WERI-Rb-1 (cell line): ENCODE measurements at places on chromosomes 12 and 14.

DNA sequence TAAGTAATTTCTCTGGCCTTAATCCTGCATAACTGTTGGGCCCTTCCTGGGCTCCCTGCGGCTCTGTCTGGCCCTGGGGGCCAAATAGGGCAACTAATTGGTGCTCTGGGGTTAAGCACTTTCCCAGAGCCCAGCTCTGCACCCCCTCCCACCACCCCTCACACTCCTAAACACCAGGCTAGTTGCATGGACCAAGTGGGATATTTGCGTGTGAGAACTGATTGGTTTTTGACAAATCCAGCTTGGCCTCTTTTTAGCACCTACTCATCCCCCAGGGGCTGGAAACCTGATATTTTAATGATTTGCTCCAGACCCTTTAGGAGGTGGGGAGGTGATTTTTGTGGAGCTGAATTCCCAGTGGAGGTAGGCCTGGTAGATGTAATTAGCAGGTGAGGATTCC, 91.9 kb downstream of the DICER1 start:
- no peak for DNase-seq

DNA sequence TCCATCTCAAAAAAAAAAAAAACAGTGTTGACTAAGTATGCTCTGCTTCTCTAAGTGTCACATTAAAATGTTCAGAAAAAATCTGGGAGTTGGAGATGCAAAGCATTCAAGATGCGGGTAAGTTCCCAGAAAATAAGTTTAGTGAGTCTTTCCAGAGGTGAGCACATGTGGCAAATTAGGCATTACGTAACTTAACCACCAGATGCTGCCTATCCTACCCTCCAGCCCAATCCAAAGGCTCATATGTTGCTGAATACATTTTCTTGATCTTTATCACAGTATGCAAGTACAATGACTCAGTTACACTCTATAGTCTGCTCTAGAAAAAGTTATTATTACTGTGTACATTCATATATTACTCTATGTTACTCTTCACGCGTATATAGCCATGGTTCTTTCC, 3.6 kb downstream of the SLC2A14 start:
- DNase-seq = no peak

DNA sequence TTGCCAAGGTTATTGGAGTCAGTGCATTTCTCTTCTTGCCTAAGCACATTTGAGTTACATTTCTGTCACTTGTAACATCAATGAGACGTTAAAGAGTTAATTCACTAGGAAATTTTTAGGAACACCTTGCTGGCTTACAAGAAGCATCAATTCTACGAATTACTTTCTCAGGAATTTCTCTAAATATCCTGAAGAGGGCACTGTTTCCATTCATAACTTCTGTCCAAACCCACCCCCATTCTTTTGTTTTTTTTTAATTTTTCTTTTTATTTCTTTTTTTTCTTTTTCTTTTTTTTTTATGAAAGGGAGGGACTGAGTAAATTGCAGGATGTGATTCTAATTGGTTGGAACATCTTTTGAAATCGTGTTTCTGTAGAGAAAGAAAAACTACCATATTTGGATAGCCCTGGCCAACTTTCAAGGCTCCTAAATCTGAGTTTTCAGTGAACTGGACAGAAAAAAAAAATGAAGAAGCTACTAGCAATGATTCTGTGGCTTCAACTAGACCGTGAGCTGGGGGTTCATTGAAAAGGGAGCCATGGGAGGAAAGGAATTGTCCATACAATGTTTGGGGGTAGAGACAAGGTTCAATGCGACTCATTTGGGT, 285.3 kb downstream of the DAD1 start:
- no peak for DNase-seq

DNA sequence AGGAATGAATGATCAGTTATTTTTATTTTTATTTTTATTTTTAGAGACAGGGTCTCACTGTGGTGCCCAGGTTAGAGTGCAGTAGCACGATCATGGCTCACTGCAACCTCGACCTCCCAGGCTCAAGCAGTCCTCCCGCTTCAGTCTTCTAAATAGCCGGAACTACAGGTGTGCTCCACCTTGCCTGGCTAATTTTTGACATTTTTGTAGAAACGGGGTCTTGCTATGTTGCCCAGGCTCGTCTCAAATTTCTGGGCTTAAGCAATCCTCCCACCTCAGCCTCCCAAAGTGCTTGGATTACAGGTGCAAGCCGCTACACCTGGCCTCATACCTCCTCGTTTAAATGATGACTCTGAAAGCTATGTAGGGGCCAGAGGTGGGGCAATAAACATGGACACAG, 706.0 kb downstream of the MED13L start:
- no peak for DNase-seq

GRCh38 chr12:9243999-9244649, 35.9 kb upstream of the PZP start:
- DNase-seq = no peak

DNA sequence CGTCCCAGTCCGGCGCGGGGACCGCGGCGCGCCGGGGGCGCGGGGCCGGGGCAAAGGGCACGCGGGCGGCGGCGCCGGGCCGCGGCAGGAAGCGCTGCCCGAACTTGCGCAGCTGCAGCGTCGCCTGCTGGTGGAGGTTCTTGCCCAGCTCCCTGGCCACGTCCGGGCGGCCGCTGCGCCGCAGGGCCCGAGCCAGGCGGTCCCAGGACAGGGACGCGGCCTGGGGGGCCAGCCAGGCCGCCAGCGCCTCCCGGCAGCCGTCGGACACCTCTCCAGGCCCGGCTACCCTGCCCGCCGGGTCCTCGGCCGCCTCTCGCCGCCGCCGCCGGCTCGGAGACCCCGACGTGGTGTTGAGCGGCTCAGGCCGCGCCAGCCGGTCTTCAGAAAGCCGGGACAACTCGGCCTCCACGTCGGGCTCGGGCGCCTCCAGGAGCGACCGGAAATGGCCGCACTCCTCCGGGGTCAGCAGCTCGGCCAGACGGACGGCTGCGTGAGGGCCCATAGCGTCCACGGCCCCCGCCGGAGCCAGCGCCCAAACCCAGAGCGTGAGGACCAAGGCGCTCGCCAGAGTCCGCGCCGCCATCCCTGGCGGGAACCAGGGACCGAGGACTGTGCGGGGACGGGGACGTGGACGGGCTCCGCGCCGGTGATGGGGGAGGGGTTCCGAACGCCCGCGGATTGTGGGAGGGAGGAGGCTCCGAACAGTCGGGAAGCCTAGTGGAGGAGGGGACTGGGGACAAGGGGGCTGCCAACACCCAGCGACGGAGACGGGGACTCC, 34.0 kb downstream of the FIGNL2 start:
- DNase-seq = peak; percentile 78

GRCh38 chr14:68810173-68811153, 17.6 kb upstream of the ZFP36L1 start:
- DNase-seq = no peak

- no peak for DNase-seq
Observed at GRCh38 chr12:113974006-113974405, 7.9 kb upstream of the RBM19 start.

DNA sequence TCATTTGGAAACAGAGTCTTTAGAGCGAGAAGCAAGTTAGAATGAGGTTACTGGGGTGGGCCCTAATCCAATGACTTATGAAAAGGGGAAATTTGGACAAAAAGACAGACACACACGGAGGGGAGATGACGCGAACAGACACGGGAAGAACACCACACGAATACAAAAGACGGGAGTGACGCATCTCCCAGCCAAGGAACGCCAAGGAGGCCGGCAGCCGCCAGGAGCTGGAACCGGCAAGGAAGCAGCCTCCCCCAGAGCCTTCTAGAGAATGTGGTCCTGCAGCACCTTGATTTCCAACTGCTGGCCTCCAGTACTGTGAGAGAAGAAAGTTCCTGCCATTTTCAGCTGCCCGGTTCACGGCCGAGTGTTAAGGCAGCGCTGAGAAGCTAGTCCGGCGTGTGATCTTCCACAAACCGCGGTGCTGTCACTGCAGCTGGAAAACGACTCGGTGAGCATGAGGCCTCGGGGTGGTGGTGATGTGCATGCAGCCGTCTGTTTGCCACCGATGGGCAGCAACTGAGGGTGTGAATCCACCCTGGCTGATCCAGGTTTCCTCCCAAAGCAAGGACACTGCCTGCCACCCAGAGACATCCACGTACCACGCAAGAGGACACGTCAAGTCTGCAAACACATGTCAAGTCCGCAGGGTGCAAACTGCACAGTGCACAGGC, 124.5 kb downstream of the NCOR2 start:
- no peak for DNase-seq

DNA sequence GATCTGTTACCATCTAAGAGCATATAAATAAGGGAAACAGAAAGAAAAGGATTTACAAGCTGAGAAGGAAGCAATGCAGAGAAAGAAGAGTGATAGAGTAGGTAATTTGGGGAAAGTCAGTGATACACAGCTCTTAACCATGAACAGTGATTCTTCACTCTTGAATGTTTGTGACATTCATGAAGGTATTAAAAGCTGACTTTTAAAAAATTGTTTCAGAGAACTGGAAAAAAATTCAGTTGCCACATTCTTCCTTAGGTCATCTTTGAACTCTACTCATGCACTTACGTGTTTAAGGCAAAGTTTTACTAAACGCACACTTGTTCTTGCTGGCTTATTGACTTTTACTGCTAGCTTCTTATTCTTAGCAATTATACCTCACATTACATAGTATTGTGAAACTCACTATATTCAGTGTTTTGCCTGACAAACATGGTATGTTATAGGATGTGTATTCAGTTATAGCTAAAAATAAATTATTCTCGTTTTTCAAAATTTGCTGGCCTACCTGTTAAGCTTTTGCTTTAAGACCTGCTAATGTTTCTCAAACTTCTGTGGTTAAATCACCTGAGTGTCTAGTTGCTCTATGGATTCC, 10.9 kb downstream of the HIF1A start:
- DNase-seq = no peak

GRCh38 chr12:26204612-26205289, 9.4 kb downstream of the SSPN start:
- DNase-seq = no peak

DNA sequence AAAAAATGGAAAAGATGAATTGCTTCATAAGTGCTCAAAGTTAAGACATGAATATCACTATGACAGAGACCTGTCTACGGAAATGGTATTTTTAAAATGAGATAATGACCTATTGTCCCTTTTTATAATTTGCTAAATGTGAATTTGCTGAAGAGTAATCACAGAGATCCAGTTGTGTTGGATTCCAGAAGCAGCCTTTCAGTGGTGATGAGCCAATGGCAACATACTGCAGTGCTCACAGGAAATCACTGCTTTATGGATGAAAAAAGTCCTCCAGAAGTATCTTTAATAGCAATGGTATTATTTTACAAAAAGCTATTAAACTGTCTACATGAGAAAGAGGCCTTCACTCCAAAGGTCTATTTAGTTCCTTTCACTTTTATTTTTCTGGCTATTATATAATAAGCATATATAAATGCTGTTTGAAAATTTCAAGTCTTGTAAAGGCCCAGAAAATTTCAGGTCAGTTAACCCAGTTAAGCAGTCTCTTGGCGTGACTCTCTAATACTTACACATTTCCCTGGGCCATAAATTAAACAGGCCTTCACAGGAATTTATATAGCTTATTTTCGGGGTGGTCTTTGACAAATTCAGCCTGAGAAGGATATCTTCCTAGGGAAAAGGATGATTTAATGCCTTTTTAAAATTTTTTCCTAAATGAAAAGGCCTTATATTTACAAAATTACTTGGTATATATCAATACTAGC, 55.4 kb downstream of the KCNJ8 start:
- no peak for DNase-seq

GRCh38 chr12:52191841-52192791, at the start of gene KRT80:
Gene KRT80 (minus strand): TSS chr12:52192014. CDS start chr12:52191902, 112 bp downstream.
- DNase-seq = no peak

- DNase-seq = peak; percentile 91
Observed at GRCh38 chr12:54162741-54163140, 26.0 kb downstream of the SMUG1 start.

GRCh38 chr14:59236195-59236594, 47.7 kb downstream of the DAAM1 start:
- no peak for DNase-seq

GRCh38 chr12:114669401-114670290, 14.3 kb downstream of the TBX3 start:
- no peak for DNase-seq

DNA sequence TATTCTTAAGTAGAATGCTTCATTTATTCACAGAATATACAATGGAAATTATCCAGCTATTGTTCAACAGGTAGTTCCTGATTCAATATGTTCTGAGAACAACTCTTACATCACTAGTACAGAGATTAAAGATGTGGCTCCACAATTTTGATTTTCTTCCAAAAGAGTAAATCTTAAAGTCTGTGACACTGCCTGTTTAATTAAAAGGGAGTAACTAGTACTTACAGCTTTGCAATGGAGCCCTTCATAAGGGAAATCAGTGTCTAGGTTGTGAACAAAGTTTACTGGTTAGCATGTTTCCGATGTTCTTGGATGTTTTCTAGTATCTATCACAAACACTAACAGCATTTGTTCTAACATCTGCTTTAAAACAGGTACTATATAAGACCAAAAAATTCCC, 30.8 kb downstream of the MIA2 start:
- no peak for DNase-seq

DNA sequence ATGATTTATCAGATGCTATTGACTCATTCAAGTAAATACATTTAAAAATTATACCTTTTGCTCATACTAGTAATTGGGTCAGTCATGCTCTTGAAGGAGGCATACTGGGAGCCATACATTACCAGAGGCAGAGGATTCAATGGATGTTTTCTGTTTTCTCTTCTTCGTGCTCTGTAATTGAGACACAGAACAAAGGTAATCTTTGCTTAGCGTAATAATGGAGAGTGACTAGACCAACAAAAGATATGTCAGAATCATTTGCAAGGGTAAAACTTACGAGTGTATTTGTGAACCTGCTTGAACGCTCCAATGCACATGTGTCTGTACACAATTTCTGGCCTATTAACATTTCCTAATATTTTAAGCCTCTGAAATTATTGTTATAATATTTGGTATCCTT, 296.4 kb downstream of the FOXG1 start:
- DNase-seq = no peak

GRCh38 chr12:31004666-31005065, 69.0 kb upstream of the DDX11 start:
- DNase-seq = no peak

- DNase-seq = no peak
Observed at GRCh38 chr14:78700236-78700635, 530.1 kb downstream of the NRXN3 start.

DNA sequence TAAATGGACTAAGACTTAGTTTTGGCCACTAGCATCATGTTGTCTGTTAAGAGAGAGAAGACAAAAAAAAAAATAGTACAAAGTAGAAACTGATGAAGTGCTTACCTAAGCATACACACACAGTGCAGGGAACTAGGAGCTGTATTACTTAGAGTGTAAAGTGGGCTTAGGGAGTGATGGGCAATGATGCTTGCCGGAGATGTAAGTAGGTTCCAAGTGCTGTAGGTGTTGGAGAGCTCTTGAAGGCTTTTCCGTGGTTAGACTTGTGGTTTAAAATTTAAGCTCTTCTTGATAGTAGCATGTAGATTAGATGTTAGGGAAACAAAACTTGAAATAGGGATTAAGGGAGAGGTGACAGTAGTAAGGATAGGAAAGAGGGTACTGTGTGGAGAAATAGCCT, 34.7 kb downstream of the MIA2 start:
- no peak for DNase-seq
